ENCODE measurements at places on chromosomes 5 and 9.
A peak's percentile ranks its signal among the peaks of the same experiment; 100 is the strongest.

- no peak for DNase-seq
These were observed 67.5 kb upstream of the CKMT2 start for GRCh38 chr5:81165493-81166119.

- DNase-seq: no peak
These were observed 611.8 kb downstream of the TLE1 start for GRCh38 chr9:81077572-81077971.

DNA sequence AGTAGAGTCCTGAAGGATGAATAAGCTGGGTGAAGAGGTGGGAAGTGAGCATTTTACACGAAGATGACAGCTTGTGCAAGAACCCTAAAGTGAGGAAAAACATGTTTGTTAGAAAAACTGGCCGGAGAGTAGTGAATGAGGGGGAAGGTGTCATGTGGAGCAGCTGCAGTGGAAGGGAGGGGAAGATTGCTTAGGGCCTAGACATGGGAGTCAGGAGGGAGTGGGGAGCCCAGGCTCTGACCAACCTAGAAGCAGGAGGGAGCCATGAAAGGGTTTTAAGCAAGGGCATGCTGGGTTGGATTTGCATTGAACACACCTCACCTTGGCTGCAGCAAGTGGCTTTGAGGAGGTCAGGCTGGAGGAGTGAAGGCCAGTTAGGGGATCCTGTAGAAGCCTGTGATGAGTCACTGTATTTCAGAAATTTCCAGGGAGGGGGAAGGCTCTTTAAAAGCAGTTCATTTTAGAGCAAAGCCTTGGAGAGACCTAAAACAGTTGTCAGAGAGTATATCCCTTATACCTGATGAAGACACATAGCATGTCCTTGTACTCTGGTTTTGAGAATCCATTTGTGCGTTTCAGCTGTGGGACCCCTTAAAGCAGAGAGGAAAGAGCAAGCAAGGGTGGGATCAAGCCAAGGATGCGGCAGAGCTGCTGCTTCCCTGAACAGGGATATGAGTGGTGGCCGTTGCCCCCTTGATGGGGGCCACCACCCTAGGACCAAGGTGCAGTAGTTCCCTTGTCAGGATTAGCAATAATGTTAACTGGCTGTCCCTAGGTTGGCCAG, 45.4 kb downstream of the ANGPTL2 start:
- no peak for DNase-seq

- DNase-seq: no peak
These were observed 20.4 kb upstream of the UBAP1 start for GRCh38 chr9:34158362-34158869.

DNA sequence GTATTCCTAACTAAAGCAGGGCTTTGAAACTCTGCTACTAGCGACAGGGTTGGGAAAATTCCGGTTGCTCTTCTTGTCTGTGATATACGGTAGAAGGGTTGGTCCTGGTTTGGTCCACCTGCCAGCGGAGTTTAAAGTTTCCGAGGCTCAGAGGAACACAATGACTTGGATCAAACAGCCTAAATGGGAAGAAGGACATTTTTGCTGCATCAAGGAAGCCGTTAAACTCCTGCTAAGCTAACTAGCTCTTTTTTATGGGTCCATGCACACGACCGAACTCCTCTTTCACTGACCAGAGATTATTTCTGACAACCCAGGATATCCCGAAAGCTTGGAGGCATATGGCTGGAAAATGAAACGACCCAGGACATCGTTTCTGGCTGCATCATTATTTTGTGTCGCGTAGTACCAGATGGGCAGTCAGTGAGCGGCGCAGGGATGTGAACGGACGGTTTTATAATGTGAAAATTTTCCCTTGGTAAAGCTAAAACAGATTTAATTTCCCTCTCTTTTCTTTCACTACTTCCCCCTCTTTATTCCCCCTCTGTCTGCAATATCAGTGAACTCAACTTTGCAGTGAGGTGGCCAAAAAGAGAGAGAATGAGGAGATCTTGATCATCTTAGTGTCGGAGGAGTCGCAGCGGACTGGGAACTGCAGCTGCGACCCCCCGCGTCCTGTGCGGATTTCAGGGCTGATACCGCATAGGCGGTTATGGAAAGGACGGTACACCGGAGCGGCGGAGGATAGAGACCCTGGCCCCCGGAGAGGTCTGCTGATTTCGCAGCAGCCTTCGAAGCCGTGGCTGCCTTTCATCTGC, at the start of gene LURAP1L:
TSS of gene LURAP1L (plus strand) at position 160 of the 818 bp plus-strand sequence. CDS start 696 bp downstream, outside the sequence.
- peak; percentile 77 for DNase-seq

GRCh38 chr5:73994963-73995362, 369.0 kb downstream of the ARHGEF28 start:
- DNase-seq: no peak

DNA sequence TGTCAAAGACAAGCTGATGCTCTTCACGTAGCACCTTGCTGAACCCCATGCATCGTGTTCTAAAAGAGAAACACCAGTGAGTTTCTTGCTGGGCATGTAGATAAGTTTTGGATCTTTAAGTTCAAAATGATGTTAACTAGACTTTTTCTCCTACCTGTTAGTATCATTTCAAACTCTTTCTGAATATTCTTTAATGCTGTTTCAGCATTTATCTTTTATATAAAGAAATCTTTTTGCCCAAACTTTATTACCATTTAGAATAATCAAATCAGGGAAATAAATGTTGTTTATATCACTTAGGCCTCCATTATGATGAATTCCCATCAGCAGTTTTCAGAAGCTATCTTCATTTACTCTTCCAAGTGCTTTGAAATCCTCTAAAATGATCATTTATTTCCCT, 542.8 kb downstream of the CDH10 start:
- no peak for DNase-seq

DNA sequence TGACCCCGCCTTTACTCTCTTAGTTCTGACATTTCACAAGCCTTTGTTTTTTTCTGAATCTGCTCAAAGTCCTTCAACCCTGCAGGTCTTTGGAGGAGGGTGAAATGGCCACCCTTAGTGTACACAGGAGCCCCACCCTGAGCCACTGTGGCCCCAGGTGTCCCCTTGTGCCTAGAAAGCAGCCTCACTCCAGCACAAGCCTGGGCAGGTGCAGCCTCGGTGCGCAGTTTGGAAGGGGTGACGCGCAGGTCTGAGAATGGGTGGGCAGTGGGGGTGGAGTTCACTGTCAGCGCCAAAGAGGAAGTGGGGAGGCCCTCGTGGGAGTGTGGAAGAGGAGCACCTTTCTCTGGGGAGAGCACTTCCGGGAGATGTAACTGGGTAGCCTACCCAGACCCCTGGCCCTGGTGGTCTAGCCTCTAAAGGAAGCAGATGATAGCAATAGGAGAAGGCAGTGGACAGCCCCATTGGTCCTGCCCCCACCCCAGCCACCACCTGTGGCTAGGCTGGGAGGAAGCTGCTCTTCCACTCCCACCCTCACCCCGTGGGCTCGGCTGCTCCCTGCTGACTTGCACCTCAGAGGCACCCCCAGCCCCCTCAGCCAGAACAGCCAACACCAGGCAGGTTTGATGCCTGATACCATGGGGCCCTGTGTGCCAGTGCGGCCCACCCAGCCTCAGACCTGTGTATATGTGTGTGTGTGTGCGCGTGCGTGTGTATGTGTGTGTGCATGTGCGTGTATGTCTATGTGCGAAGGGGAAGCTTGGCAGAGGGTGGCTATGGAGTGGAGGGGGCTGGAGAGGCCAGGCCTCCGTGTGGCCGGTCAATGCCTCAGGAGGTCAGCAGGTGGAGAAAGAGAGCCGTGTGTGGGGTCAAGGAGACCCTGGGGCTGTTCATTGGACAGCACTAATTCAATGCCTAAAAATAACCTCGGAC, 16.8 kb upstream of the DAB2IP start:
- DNase-seq: no peak

DNA sequence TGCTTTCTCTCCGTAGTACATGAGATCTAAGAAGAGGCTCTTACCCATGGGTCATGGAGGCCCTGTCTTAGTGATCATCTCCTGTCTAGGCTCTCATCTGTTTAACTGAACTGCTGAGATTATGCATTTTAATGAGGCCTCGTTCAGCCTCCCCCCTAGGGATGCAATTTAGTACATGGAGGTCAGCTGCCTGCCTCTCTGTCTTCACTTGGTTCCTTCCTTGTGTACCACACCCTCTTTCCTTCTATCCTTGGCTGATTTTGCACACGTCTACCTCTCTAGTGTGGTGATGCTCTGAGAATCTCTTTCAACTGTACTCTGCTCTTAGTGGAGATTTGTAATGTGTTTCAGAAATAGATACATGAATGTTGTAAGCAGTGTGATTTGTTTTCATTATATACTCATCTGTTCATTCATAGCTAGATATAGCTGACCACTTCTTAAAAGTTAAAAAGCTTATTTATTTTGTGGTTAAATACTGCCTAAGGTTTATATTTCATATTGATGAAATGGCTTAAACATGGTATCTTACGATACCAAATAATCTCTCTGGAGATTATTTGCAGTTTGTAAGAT, 3.5 kb upstream of the ACTBL2 start:
- no peak for DNase-seq

- DNase-seq: no peak
These were observed 54.0 kb downstream of the GPR21 start for GRCh38 chr9:123087359-123087888.

- DNase-seq: no peak
These were observed 319.4 kb downstream of the TLR4 start for GRCh38 chr9:118023644-118024043.

- DNase-seq: no peak
These were observed 2.9 kb downstream of the DHX29 start for GRCh38 chr5:55304584-55304983.

GRCh38 chr9:110605565-110605964, 26.0 kb upstream of the SVEP1 start:
- DNase-seq: no peak

DNA sequence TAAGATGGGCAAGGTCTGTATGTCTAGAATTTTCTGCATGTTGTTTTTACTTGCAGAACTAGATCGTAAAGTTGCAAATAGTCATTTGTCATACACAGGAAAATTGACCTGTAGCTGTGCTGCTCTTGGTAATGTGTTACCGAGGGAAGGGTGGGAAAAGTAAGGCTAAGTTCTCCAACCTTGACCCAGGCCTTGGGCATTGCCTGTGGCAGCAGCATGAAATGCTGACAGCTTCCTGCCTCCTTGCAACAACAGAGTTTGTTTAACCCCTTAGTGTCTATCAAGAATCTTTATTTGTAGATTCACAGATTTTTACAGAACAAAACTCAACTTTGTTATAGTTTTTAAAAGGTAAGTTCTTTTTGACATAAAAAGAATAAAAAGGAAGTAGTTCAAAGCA, 48.3 kb downstream of the ERCC6L2 start:
- DNase-seq: no peak

DNA sequence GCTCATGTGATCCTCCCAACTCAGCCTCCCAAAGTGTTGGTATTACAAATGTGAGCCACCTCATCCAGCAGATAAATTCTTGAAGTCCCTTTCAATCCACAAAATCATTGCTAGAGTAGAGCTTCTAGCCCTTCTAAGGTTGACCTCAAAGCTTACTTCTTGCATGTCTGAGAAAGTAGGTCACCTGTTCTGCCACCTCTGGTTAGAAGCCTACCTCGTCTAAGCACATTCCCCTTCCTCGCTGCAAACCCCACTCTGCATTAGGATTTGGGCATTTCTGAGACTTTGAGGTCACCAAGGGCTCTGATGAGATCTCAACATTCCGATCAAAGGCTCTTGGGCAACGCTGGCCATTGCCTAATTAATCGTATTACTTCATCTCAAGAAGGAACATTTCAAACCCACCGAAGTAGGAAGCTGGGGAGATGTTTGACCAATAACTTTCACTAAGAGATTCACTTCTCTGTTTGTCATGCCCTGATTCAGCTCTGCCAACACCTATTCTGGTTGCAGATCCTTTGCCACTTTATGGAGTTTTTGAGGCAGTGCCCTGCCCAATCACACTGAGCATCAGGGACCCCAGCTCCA, 8.6 kb downstream of the ADAM19 start:
- DNase-seq: no peak

GRCh38 chr9:132409828-132410528, at the start of gene CFAP77:
Gene CFAP77 (plus strand): TSS chr9:132410211. CDS start chr9:132410272, 61 bp downstream.
- DNase-seq: peak; percentile 92

- DNase-seq: no peak
These were observed 121.7 kb downstream of the NREP start for GRCh38 chr5:111635151-111635902.

DNA sequence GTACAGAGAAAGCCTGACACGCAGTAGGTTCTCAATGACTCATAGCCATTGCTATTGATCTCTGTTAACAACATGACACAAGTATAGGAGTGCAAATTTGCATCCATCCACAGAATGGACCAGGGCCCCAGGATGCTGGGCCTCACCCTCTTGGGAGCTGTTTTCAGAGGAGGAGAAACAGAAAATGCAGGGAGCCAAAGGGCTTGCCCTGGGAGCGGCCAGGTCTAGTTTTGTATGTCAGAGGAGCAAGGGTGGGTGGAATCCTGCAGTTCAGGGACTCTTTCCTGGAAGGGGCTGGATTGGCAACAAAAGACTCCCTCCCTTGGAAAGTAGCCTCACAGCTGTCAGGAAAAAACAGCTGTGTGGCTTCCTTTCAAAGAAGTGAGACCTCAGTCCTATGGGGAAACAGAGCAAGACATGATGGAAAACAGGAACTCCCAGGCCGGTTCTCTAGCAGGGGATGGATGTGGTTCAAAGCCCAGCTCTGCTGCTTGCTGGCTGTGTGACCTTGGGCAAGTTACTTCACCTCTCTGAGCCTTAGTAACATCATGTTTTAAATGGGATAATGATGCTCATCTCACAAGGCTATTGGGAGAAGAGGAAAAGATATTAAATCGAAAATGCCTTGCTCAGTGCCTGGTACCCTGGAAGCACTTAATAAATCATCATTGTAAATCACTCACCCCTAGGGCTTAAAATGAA, 50.5 kb upstream of the SH3PXD2B start:
- DNase-seq: no peak

DNA sequence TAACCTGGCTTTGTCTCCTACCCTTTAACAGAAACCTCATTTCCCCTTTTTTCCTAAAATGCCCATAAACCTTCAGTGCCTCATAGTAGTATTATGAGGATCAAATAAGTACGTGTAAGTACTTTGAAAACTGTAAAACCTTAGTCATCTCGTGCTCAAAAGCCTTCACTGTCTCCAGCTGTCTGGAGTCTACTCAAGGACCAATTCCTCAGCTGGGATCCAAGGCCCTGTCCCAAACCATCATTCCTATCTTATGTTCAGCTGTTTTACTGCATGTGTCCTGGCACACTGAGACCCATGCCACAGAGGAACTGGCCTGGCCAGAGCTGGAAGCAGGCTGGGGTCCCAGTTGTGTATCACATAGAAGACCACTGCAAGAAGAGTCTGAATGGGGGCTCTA, 15.9 kb downstream of the ADAMTSL1 start:
- no peak for DNase-seq

- DNase-seq: no peak
These were observed 1596.1 kb upstream of the WWC1 start for GRCh38 chr5:166695326-166695725.

GRCh38 chr5:176394881-176395675, 6.5 kb downstream of the HIGD2A start:
- no peak for DNase-seq

- DNase-seq: no peak
These were observed 71.0 kb upstream of the ICE1 start for GRCh38 chr5:5351288-5351979.
